ENCODE measurements at places on chromosomes 4 and X.

GRCh38 chr4:101689220-101689619, 101.3 kb upstream of the BANK1 start:
- DNase-seq: no peak

DNA sequence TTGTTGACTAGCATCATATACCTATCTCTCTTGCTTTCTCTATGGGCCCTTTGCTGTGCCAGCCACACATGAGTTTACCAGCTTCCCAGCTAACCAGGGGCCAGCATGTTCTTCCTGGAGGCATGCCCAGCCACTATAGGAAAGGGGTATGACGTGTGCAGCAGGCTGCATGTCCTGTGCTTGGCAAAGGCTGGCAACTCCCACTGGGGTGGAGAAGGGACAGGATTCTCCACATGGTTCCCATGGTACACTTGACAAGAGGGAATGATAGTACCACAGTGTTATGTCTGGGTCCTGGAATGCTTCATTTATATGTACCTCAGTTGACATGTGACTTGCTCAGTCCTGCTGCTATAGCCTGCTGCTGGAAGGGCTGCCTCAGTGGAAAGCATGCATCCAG, 78.8 kb downstream of the TMEM164 start:
- DNase-seq: no peak

DNA sequence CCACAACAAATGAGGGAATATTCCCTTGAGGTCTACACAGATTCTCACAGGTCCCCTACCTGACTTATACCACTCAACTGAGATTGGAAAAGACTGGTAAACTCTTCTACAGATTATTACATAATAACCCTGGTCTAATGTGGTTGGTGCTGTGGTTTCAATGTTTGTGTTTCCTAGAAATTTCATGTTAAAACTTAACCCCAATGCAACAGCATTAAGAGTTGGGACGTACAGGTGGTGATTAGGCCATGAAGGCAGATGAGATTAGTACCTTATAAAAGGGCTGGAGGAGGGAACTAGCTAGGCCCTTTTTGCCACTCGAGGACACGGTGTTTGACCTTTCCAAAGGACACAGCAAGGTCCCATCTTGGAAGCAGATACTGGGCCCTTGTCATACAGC, 84.3 kb upstream of the TAPT1 start:
- no peak for DNase-seq

DNA sequence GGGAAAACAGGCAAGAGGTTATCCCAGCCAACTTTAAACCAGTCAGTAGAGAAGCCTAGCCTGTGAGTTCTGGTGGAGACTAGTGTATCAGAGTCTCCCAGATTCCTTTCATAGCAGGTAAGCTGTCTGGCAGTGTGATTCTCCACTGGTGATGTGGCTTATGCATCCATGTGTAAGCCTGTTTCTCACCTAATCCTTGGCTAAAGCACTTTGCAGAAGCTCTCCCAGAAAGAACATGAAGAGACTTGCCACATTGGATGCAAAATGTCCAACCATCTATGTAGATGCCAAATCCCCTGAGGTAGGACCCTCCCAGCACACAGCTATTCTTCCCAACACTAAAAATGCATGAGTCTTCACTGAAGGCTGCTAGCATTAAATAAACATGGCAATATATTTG, 111.7 kb downstream of the CHRNA9 start:
- no peak for DNase-seq

GRCh38 chrX:41518127-41518840, 71.1 kb downstream of the NYX start:
- DNase-seq: peak; percentile 4

- no peak for DNase-seq
Observed at GRCh38 chrX:25295466-25295865, 279.7 kb upstream of the ARX start.

DNA sequence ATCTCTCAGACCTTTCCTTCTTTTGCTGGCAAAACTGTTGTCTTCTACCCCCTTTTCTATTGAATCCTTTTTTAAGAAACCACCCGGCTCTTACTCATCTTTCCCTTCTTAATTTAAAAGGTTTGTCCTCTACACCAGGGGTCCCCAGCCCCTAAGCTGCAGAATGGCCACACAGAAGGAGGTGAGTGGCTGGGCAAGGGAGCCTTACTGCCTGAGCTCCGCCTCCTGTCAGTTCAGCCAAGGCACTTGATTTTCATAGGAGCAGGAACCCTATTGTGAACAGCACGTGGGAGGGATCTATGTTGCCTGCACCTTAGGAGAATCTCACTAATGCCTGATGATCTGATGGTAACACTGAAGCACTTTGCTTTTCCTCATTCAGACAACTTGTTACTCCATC, 726.3 kb upstream of the INTU start:
- DNase-seq: no peak

- no peak for DNase-seq
Observed at GRCh38 chr4:126742048-126742447, 890.7 kb upstream of the INTU start.

DNA sequence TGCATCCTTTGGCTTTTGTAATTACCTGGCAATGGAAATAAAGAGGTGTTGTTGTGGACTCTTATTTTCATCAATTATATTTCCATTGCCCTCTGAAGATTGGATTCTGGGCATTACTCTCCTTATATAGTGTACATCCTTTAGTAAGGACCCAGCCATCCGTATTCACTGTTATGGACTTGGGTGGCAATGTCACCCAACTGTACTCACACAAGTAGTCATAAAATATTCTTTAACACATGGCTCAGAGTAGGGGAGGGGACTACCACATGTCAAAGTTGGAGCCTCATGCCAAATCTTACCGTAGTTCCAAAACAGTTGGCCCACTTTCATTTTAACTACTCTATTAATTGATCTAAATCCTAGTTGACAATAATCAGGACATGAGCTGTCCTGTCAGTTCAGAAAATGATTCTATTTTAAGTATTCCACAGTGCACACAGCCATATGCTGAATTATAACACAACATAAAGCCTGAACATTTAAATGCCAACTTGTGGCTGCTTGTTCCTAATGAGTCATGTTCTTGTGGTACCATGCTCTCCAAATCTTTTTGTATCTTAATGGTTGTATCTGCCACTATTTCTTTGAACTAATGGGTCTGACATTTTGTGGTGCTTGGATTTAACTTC, 4.9 kb downstream of the FRAS1 start:
- DNase-seq: no peak

- DNase-seq: no peak
Observed at GRCh38 chr4:152243206-152243605, 292.7 kb downstream of the FBXW7 start.

GRCh38 chr4:189096108-189096507, 844.6 kb upstream of the FRG1 start:
- DNase-seq: no peak

DNA sequence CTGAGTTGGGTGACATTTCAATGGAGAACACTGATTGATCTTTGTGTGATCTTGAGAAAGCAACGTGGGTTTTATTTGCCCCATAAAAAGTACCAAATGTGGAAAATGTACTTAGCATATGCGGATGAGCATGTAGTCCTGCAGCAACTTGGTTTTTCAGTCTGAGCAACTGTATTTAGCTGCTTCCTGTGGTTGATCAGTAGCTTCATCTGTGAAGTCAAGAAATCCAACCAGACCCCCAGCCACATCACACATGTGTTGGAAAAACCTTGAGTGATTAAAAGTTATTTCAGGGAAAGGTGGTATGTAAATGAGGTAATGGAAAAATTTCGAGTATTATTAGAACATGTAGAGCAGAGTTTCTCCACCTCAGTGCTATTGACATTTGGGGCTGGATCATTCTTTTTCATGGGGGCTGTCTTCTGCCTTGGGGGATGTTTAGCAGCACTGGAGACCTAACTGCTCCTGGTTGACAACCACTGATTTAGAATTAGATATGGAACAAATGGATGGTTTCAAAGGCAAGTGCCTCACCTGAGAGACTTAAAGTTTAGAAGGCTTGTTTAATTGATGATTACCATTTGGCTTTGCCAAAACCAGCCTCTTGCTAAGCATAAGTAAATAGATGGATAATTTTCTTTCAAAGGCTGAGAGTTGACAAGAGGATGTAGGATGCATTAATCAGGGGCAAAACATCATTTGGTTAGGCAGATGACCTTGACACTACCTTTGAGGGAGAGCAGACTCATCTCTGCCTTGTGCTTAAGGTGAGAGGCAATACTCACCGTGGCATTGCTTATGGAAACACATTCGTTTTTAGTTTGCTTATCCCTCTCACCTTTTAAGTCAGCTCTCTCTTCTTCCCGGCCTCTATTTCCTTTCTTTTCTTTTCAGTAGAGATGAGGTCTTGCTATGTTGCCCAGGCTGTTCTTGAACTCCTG, 193.0 kb upstream of the RPS6KA3 start:
- DNase-seq: no peak

DNA sequence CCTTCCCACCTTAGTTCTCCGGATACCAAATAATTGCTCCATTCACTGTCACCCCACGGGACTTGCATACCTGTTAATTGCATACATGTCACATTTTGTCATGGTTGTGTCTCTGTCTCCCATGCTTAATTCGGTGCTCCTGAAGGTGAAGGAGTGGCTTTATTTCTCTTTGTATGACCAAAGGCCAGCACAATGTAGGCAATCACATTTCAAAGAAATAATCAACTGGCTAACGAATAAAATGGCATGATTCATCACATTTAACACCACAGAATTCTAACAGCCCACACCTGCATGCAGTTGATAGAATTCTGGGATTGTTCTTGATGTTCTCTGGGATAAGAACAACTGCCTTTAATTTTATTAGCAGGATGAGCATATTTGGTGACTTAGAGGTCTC, 59.3 kb downstream of the ATXN3L start:
- DNase-seq: no peak

DNA sequence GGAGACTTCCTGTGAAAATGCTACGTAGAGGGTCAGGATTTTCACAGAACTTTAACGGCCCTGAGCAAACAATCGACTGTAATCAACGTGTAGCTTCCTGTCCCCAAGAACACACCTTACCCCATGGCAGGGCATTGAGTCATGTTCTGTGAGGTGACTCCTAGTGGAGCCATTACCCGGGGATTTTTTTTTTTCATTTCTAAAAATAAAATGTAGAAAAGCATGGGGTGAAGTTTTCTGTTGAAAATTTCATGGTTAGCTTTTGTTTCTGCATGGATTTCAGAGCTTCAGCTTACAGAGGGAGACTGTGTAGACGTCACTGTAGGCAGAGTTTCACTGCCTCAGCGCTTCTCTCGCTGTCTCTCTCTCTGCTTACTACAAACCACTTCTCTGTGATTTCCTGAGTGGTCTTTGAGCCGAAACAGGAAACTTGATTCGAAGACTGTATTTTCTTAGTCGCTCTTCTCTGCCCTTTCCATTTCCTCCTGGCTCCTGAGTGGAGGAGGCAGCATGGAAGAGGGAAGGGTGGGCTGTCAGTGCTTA, 111.7 kb downstream of the NFKB1 start:
- no peak for DNase-seq

GRCh38 chr4:140153718-140154571, at the start of gene MAML3:
Gene MAML3, minus strand, starts transcription at chr4:140154184. Its CDS starts 857 bp downstream, at chr4:140153327.
- peak; percentile 67 for DNase-seq

- DNase-seq: no peak
Observed at GRCh38 chrX:79182616-79183015, 38.1 kb downstream of the GPR174 start.

DNA sequence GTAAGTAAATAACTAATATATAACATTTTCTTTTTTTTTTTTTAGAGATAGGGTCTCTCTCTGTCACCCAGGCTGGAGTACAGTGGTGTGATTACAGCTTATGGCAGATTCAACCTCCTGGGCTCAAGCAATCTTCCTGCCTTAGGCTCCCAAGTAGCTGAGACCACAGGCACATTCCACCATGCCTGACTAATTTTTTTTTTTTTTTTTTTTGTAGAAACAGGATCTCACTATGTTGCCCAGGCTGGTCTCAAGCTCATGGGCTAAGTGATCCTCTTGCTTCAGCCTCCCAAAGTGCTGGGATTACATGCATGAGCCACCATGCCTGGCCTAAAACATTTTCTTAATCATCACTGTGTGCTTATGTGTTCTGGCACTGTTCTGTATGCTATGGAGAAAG, 32.8 kb downstream of the MGARP start:
- DNase-seq: no peak

DNA sequence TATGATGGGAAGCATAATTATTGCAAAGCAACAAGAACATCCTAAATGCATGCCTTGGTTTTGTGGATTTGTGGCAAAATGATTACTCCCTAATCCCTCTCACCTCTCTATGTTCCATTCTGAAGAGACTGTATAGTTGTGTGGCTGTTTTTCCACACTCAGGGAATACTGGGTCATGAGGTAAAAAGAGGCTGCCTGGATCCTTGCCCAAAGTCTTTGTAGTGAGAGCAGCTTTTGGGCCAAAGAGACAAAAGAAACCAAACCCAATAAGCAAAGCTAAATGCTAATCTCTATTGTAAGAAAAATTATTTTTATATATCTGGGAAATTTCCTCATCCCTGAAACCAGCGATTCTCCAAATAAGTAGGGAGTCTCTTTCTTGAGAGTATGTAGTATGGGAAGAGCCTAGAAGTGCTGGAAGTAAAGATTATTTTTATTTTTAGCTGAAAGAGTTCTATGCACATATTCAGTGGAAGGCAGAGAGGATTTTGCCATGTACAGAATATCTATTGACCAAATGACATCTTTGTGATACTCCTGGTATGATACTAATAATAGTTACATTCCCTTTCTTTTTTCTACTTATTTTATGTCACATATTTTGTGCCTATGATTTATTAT, 24.9 kb upstream of the SULT1B1 start:
- DNase-seq: no peak

DNA sequence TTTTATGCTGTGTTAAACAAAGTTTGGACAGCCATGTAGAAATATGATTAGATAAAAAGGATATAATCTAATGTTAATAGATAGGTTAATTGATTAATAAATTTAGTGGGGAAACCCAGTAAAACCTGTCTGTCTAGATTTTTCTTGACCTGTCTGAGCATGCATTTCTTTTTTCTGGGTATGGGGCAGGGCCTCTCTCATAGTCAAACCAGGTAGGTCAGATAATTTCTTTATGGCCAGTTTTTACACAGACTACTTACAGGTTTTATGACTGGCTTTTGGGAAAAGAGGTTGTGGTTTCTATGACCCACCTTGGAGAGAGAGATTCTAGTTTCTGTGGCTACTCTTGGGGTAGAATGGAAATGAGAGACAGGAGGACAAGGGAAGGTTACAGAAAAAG, 135.6 kb upstream of the EPHA5 start:
- DNase-seq: no peak

DNA sequence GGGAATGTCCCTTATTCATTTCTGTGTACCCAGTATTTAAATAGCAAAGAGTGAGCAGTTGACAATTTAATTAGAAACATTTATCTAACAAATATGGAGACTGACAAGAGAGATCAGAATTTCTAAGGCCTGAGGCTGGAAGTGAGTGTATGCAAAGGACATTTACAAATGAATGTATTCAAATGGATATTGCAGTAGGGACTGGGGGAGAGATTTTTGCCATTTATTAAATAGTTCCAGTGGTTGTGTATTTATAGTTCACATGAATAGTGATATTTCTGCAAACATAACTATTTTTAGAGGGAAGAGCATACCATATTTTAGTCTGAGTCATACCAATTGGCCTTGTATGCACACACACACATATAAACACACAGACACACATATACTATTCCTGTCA, 592.4 kb downstream of the GLUD2 start:
- no peak for DNase-seq
